ENCODE measurements at places on chromosomes 5 and 9.
A peak's percentile ranks its signal among the peaks of the same experiment; 100 is the strongest.

- no peak for DNase-seq
These were observed 69.4 kb downstream of the RAPGEF1 start for GRCh38 chr9:131670247-131671132.

- DNase-seq: peak; percentile 39
These were observed at the start of gene PTGER4 for GRCh38 chr5:40679913-40680681. PTGER4 (plus strand) TSS chr5:40679915; CDS start chr5:40680994, 1,079 bp downstream.

GRCh38 chr5:10678244-10678643, 82.8 kb downstream of the DAP start:
- DNase-seq: no peak

- no peak for DNase-seq
These were observed 101.7 kb upstream of the FST start for GRCh38 chr5:53378590-53379247.

- DNase-seq: no peak
These were observed 265.3 kb downstream of the KCTD16 start for GRCh38 chr5:144436007-144436406.

DNA sequence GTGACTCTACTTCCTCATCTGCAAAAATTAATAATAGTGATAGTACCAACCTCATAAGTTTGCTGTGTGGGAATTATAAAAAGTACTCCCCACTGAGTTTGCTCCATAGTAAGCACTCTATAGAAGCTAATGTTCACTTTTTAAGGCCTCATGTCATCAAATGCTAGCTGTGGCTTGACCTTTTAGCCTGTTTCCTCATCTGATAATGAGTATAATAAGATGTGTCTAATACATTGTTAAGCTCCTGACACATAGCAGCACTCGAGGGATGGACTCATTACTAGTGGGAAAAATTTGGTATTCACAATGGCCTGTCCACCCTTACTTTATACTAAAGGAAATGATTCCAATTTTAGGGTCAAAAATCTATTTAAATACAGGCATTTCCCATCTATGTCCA, 26.1 kb upstream of the CAST start:
- no peak for DNase-seq

GRCh38 chr5:95949810-95950209, 11.8 kb downstream of the ELL2 start:
- DNase-seq: no peak

- DNase-seq: no peak
These were observed 90.6 kb downstream of the VCAN start for GRCh38 chr5:83562071-83562606.

DNA sequence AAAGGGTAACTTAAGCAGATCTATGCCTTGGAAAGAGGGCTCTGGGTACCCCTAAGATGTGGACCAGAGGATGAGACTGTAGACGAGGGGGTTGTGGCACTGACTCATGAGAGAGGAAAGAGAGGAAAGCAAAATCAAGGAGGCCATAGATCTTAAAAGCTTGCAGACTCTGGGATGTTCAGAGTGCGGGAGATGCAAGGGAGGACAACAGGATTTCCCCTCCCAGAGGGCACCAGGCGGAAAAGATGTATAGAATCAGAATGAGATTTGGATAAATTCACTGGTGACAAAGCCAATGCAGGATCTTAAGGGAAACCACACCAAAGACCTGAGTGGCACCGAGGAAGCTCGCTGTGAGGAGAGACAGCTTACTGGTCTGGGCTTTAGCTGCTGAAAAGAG, 27.1 kb downstream of the HRH2 start:
- DNase-seq: no peak

DNA sequence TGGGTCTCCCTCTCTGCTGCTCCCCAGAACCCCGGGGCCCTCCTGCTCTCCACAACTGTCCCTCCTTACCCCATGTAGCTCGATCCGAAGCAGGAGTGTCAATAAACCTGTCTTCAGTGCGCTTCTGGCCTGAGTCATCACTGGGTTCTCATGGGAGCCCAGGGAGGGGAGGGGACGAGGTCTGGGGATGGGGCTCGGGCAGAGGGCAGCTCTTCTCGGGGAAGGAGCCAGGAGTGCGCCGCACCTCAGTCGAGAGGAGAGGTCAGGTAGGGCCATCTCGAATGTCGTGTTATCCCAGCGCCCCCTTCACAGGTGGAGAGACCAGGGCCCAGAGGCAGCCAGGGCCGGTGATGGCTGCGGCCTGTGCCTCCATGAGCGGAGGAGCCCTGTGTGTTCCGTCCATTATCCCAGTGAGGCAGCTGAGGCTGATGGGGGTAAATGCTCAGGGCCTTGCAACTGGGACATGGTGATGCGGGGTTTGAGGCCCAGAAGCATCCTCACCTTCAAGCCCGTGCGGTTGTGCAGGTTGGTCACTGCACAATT, 52.1 kb downstream of the LRSAM1 start:
- DNase-seq: no peak

DNA sequence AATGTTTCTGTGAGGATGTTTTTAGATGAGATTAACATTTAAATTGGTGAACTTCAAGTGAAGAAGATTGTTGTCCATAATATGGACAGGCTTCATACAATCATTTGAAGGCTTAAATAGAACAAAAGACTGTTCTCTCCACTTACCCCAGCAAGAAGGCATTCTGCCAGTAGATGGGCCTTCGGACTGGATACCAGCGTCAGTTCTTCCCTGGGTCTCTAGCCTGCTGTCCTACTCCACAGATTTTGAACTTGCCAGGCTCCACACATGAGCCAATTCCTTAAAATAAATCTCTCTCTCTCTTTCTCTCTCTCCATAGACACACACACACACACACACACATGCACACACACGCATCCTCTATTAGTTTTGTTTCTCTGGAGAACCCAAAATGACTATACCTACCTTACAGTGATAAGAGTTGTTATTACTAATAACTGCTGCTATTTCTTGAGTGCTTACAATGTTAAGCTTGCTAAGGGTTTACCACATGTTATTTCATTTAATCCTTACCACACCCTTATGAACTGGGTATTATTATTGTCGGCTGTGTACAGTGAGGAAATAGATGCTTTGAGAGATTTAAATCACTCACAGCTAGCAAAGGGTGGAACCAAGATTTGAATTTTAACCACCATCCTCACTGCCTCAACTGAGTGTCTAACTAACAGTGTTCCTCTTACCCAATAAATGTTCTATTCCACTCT, 19.8 kb upstream of the IQGAP2 start:
- no peak for DNase-seq

DNA sequence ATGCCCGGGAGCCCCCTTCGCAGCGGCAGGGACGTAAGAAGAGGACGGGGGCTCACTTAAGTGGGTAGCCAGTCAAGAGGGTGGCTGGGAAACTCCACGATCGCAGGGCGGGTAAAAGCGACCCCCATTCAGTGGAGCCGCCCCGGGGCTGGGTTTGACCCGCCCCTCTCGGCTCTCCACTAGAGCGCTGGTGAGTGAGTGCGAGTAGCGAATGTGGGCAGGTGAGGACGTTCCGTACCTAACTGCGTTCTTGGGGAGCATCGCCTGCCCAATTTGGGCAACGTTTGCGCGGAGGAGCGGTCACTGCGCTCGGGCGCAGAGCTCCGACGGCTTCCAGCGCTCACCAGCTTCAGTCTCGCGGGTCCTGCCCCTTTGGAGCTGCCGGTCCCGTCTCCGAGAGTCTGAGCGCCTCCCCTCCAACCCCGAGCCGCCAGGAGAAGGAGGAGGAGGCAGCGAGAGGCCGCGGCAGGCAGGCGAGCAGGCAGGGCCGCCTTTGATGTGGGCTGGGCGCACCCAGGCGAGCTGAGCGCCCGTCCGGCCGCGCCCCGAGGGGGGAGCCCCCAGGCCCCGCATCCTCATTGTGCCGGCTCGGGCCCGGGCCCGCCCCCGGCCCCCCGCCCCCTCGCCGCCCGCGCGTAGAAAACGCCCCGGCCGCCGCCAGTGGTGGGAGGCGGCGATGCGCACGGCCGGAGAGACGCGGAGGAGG, at the start of gene FGF18:
Gene FGF18, plus strand, starts transcription at position 666 of the 706 bp plus-strand sequence. CDS start 553 bp downstream, outside the sequence.
- no peak for DNase-seq

DNA sequence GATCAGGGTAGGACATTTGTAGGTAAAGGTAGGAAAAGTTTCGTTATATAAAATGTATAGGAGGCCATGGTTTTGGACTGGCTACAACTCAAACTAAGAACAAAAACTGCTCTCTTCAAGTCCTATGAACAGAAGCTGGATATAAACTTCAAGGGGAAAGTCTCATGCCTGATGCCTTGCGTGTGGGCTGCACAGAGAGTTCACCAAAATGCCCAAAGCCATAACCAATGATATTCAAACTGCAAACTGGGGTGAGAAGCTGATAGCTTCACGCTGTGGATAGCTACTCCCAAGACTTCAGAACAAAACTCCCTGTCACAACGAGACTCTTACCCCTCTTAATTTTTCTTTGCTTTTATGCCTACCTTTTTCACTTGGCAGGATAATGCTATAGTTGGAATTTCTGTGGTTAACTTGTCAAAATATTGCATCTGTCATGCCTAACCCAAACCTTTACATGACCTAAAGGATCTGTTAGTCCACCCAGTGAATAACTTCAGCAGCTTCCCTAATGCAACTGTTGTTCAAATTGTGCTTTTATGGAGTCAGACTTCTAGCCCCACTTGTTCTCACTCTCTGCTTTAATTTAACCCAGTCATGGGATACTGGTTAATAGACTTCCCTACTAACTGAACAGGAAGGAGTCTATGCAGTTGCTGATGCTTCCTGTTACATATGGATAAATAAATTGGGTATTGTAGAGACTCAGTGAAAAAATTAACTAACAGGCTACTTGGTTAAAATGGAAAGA, 71.9 kb downstream of the SFXN1 start:
- DNase-seq: no peak

DNA sequence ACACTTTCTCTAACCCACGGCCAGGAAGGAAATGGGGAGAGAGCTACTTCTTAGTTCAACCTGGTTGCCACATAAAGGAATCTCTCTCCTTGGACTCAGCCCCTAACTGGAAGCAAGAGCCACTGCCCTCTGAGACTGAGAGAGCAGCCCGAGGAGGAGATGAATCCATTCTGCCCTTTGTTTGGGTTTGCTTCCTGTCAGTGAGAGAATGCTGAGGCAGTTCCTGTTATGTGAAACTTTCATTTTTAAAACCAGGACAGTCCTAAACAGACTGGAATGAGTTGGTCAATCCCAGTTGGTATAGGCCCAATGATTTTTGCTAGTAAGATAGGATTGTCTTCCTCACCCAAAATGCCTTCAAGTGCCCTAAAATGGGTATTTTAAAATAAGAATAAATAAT, 205.1 kb downstream of the NTRK2 start:
- DNase-seq: no peak

- DNase-seq: no peak
These were observed 7.5 kb upstream of the POU5F2 start for GRCh38 chr5:93748875-93749397.

- DNase-seq: no peak
These were observed at the start of gene IL31RA for GRCh38 chr5:55850839-55851674. IL31RA (plus strand) TSS chr5:55851357; CDS start chr5:55851571, 214 bp downstream.

- no peak for DNase-seq
These were observed 8.9 kb downstream of the MTX3 start for GRCh38 chr5:79982136-79982535.

GRCh38 chr9:122904466-122904822, 715 bp downstream of the RC3H2 start:
- DNase-seq: peak; percentile 60

- no peak for DNase-seq
These were observed 291.9 kb downstream of the ARHGEF28 start for GRCh38 chr5:73917891-73918290.

GRCh38 chr5:34047774-34048572, 5.0 kb upstream of the C1QTNF3 start:
- no peak for DNase-seq

GRCh38 chr5:54440456-54440893, 15.0 kb upstream of the HSPB3 start:
- DNase-seq: peak; percentile 64

- no peak for DNase-seq
These were observed 1379.3 kb upstream of the ACO1 start for GRCh38 chr9:31005086-31005665.

DNA sequence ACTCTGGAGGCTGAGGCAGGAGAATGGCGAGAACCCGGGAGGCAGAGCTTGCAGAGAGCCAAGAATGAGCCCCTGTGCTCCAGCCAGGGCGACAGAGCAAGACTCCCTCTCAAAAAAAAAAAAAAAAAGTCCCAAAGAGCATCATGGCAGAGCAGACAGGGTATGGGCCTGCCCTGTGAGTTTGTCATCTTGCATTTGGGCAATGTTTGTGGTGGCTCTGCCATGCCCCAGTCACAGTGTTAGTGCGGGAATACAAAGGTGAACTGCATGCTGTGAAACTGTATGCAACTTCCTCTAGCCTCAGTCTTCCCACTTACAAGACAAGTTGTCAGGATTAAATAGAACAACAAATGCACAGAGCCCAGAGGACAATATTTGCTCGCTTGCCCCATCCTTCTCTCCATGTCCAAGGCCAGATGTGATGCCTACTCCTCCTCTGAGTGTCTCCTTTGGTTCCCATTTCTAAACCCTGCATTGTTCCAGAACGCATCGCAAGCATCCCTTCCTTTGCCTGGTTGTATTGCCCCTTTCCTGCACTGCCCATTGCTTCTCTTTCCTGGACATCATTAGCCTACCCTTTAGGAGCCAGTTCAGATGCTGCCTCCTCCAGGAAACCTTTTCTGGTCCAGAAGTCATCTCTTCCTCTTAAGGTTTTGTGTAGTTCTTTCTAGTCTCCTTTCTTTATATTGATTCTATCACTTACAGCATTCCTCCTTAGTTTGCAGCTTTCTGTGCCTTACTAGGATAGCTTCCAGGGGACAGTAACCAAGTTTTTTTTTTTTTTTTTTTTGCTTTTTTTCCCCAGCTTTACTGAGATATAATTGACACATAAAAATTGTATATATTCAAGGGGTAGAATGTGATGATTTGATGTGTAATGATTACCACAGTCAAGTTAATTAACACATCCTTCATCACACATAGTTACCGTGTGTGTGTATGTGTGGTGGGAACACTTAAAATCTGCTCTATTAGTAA, 69.0 kb upstream of the TNFAIP8 start:
- DNase-seq: no peak

DNA sequence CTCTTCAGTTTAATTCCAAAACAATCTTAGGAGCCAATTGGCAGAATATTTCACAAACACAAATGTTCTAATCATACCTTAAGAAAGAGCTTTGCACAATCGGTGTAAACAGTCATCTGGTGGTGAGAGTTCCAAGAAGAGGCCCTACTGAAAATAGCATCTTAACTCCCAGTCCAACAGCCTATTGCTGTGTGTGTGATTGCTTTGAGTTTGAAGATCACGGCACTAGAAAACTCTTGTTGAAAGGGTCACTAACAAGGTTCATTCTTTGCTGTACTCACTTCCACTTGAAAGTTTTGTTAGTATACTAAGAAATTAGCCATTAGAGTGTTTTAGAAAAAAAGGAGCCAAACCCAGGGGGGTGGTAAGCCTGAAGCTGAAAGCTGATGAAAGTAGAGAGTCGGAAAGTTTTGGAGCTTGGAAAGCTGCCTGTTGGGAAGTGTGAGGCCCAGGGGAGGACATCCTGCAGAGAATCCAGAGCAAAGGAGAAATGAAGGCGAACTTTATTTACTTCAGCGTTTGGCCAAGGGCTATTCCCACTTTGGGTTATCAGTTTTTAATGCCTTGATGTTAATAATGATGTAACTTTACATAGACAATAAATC, 180.3 kb upstream of the GHR start:
- DNase-seq: no peak

GRCh38 chr9:124475158-124475867, 25.1 kb downstream of the ADGRD2 start:
- DNase-seq: no peak
